Activated T-cell treated with anti-CD3 and anti-CD28 coated beads, Interleukin-2, amount 50 U/mL, for 72 hours (primary cell): ENCODE measurements at places on chromosomes 5 and 9. TPM values are rescaled to one million over a fixed set of nuclear protein-coding genes. Genes with fewer than 3 reads are reported as not detected.
A peak's percentile ranks its signal among the peaks of the same experiment; 100 is the strongest.

- no peak for DNase-seq
These were observed 252.5 kb downstream of the NNT start for GRCh38 chr5:43855452-43855851.

DNA sequence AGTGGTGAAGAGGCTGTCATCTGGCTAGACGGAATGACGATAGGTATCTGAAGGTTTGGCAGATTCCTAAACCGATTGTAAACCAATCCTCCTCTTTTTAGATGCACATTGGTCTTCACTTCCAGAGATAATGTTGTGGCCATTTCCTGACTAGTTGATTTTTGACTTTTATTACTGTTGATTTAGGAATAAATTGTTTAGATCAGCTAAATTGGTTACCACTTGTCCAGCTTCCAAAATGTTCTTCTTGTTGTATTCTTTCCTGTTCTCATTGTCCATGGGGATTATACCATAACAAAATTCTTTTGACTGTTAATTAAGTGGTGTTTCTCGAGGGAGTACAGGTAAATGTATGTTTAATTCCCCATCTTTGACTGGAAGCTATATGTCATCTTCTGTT is 119.7 kb downstream of the MACROH2A1 start:
- no peak for DNase-seq

DNA sequence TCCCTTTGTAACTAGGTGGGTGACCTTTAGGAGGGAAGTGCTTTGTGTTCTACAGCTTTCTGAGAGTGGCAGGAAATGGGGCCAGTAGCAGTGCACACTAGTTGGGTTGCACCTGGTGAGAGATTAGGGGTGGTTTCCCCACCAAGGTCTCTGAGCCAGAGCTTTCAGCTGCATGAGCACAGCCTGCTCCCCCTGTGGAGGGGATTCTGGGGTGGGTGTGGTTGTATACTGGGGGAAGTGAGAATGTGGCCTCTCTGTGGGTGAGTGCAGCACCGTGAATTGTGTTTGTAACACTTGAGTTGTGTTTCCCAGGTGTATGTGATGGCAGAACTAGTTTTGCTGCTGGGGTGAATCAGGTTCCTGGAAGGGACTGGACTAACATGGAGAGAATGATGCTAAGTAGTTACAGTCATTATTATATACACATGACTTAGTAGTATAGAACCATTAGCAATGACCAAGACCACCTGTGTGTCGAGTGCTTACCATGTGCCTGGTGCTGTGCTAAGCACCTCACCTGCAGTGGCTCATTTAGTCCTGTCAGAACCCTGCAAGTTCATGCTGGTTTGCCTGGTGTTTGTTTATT is 11.8 kb upstream of the CXXC5 start:
- peak; percentile 75 for DNase-seq

DNA sequence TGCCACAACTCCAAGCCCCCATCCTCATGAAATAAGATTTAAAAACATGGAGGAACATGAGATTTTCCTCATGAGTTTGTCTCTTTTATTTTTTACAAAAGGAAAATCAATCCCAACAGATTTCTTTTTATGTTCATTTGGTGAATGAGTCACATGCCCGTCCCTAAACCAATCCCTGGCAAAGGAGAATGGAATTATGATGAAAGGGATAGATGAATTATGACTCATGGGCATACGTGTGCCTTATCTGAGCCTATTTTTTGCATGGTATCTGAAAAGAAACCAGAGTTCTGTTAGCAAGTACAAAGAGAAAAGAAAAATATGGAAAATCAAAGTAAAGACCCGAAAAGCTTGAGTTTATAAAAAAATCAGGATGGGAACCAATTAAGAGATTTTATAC is 267.5 kb upstream of the TMEM161B start:
- DNase-seq = no peak

DNA sequence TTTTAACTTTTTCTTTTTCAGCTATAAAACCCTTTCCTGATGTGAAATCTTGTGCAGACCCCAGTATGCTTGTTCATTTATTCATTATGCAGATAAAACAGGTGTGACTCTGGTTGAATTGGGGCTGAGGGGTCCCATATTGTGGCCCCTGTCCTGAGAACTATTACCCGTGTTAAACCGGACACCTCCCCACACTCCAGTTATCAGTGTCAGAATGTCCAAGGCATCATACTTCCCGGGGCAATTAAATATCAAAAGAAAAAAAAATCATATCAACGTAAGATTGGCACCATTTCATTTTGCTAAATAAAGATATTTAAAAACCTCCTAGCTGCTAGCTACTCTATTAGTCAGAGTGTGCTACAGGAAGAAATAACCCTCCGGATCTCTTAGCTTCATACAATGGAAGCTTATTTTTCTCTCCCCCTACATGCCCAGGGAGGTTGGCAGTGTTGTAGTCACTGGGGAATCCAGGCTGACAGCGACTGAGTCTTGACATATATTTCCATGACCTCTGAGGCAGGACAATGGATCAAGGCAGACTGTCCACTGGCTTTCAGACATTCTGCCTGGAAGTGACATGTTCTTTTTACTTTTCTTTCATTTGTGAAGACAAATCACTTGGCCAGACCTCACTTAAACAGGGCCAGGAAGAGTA is 170.0 kb downstream of the SEC61B start:
- no peak for DNase-seq

DNA sequence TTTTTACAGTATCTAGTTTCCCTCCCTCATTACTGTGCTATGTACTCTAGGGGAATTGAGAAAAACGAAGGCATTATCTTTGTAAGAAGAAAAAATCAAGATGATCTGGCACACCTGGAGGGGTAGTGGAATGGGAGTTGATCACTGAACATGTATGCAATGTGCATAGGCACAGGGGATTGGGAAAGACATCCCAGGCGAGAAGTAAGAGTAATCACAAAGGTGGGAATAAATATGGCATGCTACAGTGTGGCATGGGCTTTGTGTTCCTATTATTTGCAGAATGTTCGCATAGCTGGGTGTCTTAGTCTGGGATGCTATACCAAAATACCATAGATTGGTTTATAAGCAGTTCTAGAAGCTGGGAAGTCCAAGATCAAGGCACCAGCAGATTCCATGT is 130.6 kb downstream of the SMARCA2 start:
- no peak for DNase-seq

- no peak for DNase-seq
These were observed 386.1 kb downstream of the NTRK2 start for GRCh38 chr9:85055506-85056202.

GRCh38 chr5:54224103-54224826 is 86.1 kb downstream of the ARL15 start:
- no peak for DNase-seq

DNA sequence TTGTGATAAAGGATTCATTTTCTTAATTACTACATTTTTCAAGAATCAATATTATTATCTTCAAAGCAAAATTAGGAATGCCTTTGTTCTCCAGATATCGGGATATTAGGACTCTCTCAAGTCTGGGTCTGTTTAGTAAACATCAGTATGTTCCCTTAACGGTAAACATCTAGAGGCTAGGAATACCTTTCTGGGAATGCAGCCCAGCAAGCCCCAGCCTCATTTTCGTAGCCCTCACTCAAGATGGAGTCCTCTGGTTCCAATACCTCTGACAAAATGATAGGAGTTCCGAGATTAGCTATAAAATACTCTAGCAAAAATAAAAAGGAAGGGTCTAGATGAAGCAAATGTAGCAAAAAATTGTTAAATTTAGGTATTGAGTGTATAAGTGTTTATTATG is 84.5 kb downstream of the TEX10 start:
- no peak for DNase-seq

- DNase-seq = no peak
These were observed 20.1 kb downstream of the PDE6A start for GRCh38 chr5:149924486-149924885.

DNA sequence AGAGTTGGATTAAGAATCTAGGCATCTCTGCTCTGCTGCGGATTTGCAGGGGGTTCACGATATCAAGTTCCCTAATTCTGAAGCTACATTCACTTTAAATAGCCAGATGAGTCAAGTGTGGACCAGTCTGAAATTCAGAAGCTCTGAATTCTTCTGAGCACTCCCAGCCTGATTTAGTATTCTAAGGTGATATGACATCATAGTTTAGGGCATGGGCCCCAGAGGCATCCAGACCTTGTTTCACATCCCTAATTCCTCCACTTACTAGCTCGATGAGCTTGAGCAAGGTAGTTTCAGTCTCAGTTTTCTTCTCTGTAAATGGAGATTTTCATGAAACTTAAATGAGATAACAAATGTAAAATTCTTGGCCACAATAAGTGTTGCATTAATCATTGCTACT is 65.2 kb downstream of the TMEM167A start:
- DNase-seq = no peak

GRCh38 chr5:100516285-100516684 is 18.9 kb upstream of the FAM174A start:
- no peak for DNase-seq

Gene OLFML2A
- not detected for total RNA-seq

Gene PIP5KL1
- total RNA-seq = 4.4 TPM

Gene NUTM2G
- not detected for total RNA-seq

Gene GBGT1
- 2.0 TPM for total RNA-seq

Gene SLC25A2
- 0.63 TPM for total RNA-seq

Gene ZDHHC11B
- total RNA-seq = not detected

Gene PTGR1
- total RNA-seq = 3.0 TPM

Gene PANK3
- 48.6 TPM for total RNA-seq
